ENCODE measurements at places on chromosomes 12 and 14.

- DNase-seq = no peak
These were observed 297.6 kb downstream of the TMEM132D start for GRCh38 chr12:129606239-129606638.

DNA sequence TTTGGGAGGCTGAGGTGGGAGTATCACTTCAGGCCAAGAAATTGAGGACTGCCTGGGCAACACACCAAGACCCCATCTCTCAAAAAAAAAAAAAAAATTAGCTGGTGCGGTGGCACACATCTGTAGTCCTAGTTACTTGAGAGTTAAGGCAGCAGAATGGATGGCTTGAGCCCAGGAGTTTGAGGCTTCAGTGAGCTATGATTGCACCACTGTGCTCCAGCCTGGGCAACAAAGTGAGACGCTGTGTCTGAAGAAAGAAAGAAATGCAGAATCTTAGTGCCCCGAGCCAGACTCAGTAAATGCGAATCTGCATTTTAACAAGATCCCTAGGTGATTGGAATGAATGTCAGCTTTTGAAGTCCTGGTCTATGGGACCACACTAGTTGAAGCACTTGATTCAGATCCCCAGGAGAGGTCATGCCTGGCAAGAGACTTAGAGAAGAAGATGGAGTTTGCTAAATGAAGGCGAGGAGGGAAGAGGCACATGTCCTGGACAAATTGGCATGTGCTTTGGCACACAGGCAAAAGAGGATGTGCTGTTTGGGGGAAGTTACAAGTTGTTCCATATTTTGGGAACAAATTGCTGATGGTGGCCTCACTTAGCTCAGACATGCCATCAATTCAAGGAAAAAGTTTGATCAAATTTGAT lies 56.6 kb downstream of the DRAM1 start:
- DNase-seq = no peak

GRCh38 chr12:3092764-3093163 lies 15.6 kb downstream of the TSPAN9 start:
- DNase-seq = no peak

GRCh38 chr14:98345161-98345560 lies 926.8 kb downstream of the BCL11B start:
- DNase-seq = no peak

DNA sequence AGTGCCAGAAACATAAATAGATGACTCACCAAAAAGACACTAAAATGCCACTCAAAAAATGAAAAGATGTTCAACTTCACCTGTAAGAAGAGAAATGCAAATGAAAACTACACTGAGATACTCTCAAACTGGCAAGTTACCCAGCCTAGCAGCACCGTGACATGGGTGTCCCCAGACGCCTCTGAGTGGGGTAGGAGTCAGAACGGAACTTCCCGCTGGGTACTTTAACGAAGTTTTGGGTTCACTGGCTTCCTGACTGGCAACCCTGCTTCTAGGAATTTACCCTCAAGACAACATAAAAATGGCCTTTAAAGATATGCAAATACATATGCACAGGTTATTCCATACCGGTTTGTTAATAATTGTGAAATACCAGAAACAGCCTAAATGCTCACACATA lies 52.6 kb downstream of the RIMBP2 start:
- no peak for DNase-seq

DNA sequence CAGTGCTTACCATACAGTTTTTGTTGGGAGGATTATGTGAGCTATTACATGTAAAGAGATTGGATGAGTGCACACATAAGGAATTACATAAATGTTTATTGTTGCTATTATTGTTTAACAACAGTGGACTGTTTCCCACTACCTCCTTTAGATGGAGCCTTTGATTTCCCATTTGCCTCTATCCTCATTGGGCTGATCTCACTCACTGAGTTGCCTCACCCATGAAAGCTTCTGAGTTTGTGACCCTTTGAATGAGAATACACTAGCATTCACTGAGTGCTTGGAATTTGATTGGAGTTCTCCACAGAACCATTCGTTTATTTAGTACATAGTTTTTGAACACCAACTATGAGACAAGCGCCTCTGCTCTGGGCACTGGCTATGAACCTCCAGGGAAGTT lies 121.0 kb downstream of the HELB start:
- no peak for DNase-seq

GRCh38 chr12:69052613-69053408 lies 119.8 kb upstream of the CPM start:
- DNase-seq = peak; percentile 88

- DNase-seq = no peak
These were observed 702 bp upstream of the PRPH start for GRCh38 chr12:49294086-49294803.

DNA sequence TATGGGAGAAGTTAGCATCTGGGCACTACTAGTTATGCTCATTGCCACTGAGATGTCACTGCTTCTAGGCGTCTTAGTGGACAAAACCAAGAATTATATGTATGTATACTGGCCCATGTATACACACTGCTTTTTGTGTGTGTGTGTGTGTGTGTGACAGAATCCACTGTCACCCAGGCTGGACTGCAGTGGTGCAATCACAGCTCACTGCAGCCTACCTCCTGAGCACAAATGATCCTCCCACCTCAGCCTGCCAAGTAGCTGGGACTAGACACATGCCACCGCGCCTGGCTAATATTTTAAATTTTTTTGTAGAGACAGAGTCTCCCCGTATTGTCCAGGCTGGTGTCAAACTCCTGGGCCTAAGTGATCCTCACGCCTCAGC lies 25.2 kb downstream of the LIMA1 start:
- DNase-seq = no peak

GRCh38 chr12:28517101-28517500 lies 326.8 kb downstream of the CCDC91 start:
- DNase-seq = no peak

- DNase-seq = no peak
These were observed 567.4 kb downstream of the NRXN3 start for GRCh38 chr14:78737601-78738000.

DNA sequence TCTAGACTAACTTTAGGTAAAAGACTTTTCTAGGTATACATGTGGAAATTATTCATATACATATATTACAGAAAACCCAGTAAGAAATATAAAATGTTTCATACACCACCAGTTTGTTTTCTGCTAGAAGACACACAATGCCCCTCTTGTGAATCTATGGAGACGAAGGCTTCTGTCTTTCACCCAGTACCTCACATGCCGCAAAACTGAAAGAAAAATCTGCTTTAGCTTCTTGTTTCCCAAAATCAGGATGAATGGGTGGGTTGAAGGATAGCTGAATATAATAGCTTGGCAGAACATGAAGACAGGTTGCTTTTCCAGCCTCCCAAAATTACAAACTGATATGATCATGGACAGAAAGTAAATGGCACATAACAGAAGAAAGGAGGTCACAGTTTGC lies 1.3 kb downstream of the TAS2R30 start:
- no peak for DNase-seq

DNA sequence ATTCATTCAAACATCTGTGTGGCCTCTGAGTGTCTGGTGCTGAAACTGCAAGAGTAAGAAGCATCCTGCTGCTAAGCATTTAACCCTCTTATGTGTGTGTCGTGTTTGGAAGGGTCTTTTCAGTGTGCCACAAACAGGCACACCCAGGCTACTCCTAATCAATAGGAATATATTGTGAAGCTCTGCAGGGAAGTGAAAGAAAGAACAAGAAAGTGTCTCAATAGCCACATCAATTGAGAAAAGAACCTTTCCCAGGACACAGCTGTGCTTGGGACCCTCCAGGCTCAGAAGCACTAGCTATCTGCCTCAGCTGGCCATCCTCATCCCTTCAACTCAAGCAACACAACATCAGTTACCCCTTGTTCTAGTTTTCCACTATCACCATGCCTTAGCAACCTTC lies 13.4 kb upstream of the KRAS start:
- DNase-seq = no peak

DNA sequence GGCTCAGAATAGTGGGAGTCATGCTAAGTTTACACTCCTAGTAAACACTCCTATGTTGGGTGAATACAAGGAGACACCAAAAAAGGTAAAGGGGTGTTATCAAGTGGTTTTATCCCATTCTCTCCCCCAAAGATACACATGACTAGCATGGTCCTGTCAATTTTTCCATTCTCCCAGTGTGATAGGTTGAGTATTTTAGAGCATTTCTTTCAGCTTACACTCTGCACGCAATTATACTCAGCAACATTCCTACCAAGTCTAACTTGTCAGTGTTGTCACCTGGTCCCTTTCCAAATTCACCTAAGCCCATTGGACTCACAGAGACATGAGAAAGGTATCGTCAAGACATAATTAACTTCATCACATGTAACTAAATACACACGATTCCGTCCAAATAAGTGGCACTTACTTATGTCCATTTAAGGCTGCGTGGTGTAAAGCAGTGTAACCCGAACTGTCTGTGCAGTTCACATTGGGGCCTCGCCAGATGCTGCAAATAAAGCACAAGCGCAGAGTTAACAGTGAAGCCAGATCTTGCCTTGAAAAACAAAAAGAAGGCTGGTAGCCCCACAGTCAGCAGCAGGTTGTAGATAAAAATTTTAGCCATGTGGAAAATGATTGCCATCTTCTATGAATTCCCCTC lies 159.7 kb downstream of the ANKS1B start:
- no peak for DNase-seq

DNA sequence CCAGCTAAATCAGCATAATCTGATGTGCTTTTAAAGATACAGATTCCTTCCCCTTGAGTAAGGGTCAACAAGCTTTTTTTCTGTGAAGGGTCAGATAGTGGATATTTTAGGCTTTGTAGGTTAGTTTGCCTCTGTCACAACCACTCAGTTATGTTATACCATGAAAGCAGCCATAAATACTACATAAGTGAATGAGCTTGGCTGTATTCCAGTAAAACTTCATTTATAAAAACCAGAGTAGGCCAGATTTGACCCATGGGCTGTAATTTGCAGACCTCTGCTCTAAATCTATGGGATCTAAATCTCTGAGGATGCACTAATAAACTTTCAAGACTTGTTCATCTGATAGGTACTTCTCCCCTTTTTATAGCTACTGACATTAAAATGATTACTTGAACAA lies 47.7 kb downstream of the LEMD3 start:
- no peak for DNase-seq

- no peak for DNase-seq
These were observed 83.8 kb upstream of the RFLNA start for GRCh38 chr12:124210991-124211577.

- peak; percentile 73 for DNase-seq
These were observed 20.5 kb upstream of the ITPR2 start for GRCh38 chr12:26853303-26854030.

GRCh38 chr14:103524002-103524935 lies 1.6 kb upstream of the CKB start:
- DNase-seq = no peak

DNA sequence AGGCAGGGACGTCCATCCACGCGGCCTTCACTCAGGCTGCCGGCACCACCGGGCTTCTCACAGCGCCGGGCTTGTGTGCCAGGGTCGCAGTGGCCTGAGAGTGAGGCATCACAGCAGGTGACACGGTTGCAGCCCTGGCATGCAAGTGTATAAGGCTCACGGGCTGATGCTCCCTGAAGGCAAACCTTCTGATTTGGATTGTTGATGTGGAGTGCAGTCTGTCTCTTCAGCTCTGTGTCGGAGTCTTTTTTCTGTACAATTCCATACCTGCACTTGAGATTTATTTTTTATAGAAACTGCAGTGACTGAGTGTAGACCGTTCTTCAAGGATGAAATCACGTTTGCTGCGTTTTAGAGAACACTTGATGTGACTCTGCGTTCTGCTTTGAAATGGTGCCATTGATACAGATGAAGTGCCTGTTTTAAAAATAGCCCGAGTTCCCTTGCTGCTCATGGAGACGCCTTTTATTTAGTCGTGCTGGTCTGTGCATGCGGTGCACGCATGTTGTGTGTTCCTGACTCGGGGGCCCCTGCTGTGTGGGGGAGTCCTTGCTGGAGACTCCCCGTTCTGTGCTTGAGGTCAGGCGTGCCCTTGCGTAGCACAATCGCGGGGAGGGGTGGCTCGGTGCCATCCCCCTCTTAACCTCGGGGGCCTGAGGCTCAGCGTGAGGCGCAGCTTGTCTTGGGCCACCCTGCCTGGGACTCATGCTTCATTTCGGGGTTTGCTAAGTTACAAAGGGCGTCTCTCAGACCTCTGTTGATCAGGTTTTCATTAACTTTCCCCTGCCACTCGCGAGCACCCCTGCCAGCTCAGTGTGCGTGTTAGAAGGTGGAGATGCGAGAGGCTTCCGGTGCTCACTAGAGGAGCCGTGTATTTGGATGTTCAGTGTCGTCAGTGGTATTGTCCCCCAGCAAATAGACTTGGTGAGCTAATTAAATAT lies 21.6 kb upstream of the AMN start:
- no peak for DNase-seq

- DNase-seq = no peak
These were observed 14.9 kb downstream of the SCAF11 start for GRCh38 chr12:45975506-45975905.

- no peak for DNase-seq
These were observed 3.1 kb upstream of the DDHD1 start for GRCh38 chr14:53156238-53156637.

- no peak for DNase-seq
These were observed 53.1 kb downstream of the SYNE3 start for GRCh38 chr14:95463171-95463901.

DNA sequence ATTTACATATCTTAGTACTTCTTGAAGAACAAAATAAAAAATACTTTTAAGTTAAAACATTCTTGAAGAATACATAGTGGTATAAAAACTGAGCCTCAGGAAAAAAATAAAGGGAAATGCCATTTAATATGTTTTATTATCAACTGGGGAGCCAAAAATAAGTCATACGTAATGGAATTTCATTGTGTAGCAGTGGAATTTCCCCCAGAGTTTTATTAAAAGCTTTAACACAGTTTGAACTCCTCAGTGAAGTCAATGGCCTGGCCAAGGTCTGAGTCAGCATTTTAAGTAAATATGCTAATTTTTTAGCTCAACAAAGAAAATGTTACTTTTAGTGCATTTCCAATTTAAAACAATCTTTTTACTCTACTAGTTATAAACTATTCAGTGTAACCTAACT lies 350.1 kb upstream of the ATP2B1 start:
- no peak for DNase-seq

DNA sequence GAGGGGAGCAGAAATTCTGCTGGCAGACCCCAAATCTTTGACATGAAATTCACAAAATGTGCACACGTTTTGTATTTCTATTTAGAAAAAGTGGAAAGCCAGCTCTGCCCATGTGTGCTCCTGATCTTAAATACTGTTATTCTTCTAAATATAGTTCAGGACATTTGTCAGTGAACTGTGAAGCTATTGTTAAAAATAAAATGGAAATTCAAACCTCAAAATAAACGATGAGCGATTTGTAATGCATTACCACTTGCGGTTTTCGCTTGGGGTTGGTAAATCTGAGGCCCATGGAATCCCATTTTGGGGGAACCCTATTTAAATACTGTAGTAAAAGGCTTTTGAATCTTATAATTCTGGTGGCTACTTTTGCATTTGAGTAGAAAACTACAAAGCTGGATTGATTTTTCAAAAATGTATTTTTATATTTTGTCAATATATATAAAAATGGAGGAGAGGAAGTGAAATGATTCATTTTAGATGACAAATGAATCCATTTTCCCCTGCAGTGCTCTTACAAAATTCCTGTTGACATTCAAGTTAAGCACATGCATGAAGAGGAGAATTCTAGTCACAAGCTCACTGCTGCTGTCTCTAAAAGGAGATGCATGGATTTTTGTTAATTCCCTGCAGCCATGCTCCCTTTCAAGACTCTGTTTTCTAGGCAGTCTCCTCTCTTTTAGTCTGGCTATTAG lies 47.1 kb downstream of the FLRT2 start:
- DNase-seq = no peak
